Stimulated activated CD8-positive, alpha-beta memory T cell treated with anti-CD3 and anti-CD28 coated beads, Interleukin-2, amount 100 ng/mL, for 1 hour (primary cell): ENCODE measurements at places on chromosomes 1 and 21.

DNA sequence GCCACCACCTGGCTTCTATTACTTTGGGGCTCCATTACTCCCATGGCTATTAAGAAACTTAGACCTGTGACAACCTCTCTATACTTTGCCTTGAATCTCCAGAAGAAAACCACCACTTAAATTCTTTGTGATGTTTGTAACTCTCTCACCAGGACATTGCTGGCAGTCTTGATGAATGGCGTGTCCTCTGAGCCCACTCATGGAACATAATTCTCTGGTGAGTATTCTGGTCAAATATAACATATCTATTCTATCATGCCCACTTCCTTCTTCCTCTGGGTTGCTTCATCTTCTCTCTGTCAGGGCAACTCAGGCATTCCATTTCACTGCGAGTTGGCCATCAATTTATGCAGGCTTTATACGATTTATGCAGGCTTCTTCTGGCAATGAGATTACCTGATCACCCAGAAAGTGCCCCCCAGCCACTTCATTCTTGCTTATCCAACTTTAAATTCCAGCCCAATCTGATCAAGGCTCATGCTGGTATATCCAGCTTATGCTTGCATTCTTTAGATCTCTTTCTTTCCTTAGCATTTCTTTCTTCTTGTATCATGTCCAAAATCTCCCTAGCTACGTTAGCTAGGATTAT, 112.0 kb upstream of the CHRM3 start:
- DNase-seq = no peak

GRCh38 chr1:159247266-159247665, 42.6 kb downstream of the ACKR1 start:
- DNase-seq = no peak

GRCh38 chr1:228782662-228783417, 47.6 kb downstream of the RHOU start:
- no peak for DNase-seq

- no peak for DNase-seq
Measured at GRCh38 chr1:97112442-97112841, 390.9 kb downstream of the PTBP2 start.

- no peak for DNase-seq
Measured at GRCh38 chr1:173477286-173478093, at the start of gene PRDX6. PRDX6 (plus strand) TSS chr1:173477335; CDS start chr1:173477398, 63 bp downstream.

DNA sequence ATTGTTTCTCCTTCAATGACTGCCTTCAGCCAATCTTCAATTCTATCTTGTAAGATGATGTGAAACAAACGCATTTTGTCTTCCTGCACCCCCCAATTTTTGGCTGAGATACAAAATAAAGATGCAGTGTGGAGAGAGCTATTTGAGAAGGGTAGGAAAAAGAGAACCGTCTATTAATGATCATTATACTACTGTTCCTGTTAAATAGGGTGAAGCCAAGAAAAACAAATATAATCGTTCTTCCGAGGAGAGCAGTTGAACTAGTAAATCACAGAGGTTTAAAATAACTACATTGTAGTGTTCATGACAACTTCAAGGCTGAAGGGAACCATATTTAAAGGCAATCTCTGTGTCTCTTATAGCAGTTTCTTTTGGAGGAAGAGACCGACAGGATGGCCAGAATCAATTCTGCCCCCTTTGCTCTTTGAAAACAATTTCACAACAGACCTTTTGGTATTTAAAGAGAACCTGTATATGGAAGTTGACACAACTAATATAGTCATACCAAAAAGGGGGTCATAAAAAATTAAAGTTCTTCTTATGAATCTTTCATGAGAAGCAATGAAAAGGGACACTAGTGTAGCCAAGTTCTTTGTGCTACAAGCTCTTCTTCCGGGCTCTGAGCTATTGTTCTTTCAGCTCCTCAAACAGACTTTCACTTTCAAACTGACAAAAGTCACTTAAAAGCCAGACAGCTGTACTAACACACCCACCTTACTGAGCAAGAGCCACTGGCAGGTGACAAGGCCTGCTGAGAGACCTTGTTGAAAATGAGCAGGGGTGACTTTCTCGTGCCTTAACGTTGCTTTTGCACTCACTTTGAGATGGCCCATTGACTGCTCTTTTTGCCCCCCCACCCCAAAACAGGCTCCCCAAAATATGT, 30.9 kb downstream of the PROX1 start:
- no peak for DNase-seq

DNA sequence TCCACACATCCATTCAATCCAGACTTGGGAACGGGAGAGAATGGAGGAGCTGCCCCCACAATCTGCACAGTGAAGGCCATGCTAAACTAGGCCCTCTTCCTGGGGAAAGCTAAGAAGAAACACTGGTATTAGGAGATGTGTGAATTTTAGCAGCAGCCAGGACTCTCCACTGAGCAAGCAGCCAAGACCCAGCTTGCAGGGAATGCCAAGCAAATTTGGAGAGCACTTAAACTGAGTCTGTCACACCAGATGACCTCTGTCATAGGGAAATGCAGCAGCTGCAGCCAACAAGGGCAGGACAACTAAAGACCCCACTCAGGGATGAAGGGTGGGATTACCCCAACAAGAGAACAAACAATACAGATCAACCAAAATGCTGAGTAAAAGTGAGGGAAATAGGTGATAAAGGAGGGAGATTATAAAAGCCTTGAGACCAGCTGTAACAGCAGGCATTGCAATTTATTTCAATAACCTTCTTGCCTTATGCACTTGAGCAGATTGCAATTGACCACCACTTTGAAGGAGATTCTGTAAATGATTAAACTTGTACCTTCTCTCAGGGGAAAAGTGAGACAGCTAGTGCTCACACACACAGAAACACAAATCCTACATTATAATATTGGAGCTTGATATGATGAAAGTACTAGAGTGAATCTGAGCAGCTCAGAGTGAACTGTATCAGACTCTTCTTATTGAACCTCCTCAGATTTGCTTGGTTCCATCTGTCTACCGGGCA, 2.5 kb upstream of the CLCA1 start:
- DNase-seq = no peak

GRCh38 chr1:84613026-84613425, 38.8 kb upstream of the CTBS start:
- no peak for DNase-seq

- DNase-seq = no peak
Measured at GRCh38 chr1:237211031-237211430, 169.0 kb downstream of the RYR2 start.

GRCh38 chr1:220681220-220681880, 8.8 kb upstream of the C1orf115 start:
- DNase-seq = no peak

GRCh38 chr1:84376000-84376910, 22.0 kb upstream of the DNASE2B start:
- no peak for DNase-seq

DNA sequence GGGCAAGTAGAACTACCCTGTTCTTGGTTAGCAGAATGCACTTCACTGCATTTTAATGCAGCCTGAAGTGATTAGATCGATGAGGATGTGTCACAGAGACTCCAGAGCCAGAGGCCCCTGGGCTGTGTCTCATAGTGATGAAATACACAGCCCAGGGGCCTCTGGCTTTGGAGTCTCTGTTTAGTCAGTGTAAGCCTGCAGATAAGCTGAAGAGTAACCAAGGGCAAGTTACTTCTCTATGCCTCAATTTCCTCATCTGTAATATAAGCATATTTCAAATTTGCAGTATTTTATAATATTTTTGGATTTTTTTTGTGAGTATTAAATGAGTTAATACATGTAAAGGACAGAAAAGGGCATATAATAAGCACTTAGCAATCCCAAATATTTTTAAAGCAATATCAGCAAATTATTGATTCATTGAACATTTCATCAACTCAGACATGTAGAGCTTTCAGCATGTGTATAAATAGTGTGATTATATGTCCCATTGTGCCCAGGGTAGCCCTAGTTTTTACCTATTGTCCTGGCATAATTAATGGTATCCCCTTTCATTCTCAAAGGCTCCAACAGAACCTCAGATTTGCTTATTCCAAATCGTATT, 23.6 kb upstream of the APOBEC4 start:
- no peak for DNase-seq

DNA sequence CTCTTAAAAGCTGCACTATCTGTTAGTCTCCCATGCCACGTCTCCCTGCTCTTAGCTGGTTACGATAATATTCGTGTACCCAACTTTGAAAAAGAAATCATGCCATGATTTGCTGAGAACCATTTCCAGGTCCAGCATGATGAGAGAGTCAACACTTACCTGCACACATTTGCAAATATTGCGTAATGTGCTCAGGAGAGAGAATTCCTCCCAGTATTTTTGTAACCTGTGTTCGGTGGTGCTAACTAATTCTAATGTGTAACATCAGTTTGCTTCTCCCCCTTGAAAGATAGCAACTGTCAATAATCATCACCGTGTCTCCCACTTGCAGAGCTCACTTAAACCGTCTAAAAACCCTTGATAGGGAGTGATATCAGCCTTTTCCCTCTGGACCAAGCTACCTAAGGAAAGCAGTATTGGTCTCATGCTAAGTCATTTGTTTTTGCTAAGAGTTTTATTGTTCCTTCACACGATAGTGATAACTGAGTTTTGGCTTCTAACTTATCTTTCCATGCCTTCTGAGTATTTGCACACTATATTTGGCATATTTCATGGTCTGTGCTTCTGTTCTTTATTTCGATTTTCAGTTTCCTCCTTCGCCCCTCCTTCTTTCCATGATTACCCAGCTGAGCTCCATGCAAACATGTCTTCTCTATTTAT, 61.1 kb upstream of the IRF2BP2 start:
- no peak for DNase-seq

- no peak for DNase-seq
Measured at GRCh38 chr21:44815852-44816628, 1.8 kb downstream of the SUMO3 start.

- DNase-seq = no peak
Measured at GRCh38 chr1:36125129-36125991, at the start of gene COL8A2. COL8A2 (minus strand) TSS chr1:36125222; CDS start chr1:36100242, 24,980 bp downstream.

DNA sequence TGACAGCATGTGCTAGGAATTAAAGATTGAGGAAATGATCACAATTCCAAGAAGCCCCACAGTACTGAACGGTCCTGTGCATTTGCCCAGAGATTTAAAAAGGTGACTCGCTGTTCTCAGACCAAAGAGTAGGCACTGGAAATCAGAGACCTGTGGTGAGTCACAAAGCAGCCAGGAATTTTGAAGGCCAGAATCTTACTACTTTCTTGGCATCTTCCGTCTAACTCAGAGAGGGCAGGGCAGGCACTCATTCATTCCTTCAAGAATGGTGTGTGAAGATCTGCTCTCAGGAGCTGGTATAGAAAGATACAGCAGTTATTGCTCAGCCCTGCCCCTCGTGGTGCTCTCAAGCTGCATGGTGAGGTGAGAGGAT, 57.9 kb downstream of the BRINP2 start:
- DNase-seq = no peak

DNA sequence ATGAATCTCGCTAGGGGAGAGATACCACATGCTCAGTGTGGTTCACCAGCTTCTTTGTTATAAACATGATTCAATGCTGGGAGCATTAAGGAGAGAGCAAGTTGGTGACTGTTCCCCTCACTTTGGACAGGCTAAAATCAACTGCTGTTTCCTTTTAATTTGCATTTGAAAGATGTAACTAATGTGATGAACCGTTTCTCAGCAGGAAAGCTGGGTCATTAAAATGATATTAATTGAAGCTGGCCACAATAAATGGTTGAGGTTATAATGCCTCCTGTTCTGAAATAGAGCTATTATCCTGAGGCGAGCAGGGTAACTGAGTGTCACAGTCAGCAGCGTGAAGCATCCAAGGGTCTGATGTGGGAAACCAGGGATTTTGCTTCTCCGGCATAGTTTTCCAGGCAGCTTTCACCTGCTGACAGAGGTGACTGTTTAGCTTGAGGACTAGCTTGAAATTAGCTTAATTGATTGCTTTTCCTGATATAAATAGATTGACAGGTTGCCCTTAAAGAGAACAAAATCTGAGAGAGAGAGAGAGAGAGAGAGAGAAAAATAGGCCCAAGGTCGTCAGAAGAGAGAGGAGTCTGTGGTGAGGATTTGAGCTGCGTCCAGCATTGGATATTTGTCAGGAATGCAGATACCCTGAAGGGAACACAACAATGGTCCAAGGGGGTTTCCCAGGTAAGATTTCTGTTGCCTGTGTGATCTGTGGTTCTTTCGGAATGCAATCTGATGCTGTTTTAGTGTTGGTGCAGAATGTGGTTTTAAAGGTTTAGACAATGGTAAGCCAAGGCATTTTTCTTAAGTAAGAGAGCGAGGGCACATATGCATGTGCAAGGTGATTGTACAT, 209.7 kb downstream of the PATJ start:
- no peak for DNase-seq

DNA sequence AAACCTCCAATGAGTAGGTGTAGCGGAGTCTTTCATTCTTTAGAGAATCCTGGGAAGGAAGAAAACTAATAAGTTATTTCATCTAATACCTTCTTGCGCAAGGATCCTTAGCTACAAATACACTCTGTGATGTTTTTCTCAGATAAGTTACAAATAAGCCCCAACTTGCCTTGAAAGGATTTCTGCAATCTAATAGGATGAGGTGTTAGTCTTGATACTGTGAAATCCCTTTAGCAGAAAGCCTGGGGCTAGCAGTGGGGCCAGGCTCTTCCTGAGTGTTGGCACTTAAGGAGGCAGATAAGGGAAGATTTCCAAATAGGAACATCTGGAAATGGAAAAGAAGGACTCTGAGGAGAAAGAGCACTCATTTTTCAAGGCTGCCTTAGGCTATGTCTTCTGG, 168.0 kb upstream of the DAB1 start:
- no peak for DNase-seq

GRCh38 chr1:57424231-57425027, 569 bp upstream of the DAB1 start:
- no peak for DNase-seq

GRCh38 chr1:177008653-177009052, 155.9 kb downstream of the ASTN1 start:
- no peak for DNase-seq

DNA sequence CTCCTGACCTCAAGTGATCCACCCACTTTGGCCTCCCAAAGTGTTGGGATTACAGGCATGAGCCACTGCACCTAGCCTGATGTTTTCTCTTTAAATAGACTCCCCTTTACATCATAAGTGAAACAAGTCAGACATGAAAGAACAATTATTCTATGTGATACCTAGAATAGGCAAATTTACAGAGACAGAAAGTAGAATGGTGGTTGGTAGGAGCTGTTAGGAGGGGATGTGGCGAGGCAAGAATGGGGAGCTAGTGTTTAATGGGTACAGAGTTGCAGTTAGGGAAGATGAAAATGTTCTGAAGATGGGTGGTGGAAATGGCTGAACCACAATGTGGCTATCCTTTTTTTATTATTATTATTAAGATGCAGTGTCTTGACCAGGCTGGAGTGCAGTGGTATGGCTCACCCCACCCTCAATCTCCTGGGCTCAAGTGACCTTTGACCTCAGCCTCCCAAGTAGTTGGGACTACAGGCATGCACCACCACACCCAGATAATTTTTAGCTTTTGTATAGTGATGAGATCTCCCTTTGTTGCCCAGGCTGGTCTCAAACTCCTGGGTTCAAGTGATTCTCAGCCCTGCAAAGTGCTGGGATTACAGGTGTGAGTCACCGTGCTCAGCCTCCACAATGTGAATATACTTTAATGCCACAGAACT, 28.4 kb downstream of the ELF3 start:
- DNase-seq = no peak
